ENCODE measurements at places on chromosomes 6 and 20.
A peak's percentile ranks its signal among the peaks of the same experiment; 100 is the strongest.

DNA sequence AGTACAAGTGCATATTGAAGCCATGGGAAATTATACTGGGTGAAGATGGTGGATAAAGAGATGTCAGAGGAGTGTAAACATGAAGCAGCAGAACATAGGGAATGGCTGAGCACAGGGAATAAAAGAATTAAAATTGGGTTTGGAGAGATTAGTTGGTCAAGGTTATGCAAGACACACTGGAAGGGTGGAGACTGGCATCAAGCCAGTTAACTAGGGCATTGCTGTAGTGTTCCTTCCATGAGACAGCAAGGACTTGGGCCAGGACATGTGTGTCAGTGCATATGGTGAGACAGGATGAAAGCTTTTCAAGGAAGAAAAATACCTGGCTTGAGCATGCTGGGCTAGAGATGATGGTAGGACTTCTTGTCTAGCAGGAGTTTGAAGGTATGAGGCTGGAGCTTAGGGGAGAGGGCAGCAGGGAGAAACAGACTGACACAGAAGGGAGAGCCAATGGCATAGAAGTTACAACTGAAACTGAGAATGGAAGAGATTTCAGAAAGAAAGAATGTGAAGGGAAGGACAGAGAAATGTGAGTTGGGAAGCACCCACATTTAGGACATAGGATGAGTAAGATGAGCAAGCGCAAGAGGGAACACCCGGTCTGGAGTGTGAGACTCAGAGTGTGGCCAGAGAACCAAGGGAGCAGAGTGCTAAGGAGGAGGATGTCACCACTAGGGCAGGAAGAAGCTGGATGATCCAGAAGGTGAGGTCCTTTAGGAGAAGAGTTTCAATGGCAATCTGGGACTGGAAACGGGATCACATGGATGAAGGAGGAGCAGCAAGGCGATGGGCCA is 14.5 kb upstream of the TMEM170B start:
- peak; percentile 72 for ATAC-seq

- ATAC-seq: no peak
Observed at GRCh38 chr6:136723780-136724179, 68.5 kb downstream of the MAP3K5 start.

- no peak for ATAC-seq
Observed at GRCh38 chr20:8621001-8621400, 447.9 kb upstream of the PLCB4 start.

DNA sequence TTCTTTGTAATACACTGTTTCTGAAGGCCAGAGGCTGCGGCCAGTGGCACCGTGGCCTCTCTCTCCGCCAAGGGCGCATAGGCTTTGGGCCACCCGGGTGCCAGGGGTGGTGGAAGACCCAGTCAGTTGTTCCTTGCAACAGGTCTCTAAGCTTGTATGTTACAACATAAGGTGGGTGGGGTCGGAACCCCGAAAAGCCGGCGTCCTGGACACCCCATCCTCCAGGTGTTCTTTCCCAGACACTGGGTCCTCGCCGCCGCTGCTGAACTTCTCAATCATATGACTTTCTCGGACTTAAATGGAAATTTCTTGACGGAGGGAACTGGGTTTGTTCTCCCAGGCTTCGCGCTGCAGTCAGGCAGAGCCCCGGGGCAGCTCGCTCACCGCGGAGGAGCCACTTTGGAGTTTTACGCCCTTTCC is 983 bp upstream of the KCNQ5 start:
- no peak for ATAC-seq

GRCh38 chr6:101232961-101233360 is 160.5 kb upstream of the GRIK2 start:
- no peak for ATAC-seq

DNA sequence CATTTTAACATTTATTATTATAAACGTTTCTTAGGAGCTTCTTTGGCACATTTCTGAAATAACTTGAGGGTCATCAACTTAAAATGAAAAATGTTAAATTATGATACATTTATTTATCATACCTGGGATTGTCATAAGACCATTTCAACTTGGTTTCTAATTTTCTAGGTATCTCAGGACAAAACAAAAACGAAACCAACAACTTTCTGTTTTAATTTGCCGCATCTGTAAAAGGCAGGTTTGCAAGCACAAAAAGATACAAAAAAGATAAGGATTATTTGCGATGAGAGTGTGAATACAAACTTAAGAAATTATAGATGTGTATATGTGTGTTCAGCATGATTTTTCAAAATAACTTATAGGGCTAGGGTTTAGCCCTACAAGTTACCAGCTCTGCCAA is 395.0 kb upstream of the RUNX2 start:
- no peak for ATAC-seq

GRCh38 chr6:126955621-126956020 is 162.8 kb upstream of the RSPO3 start:
- no peak for ATAC-seq

DNA sequence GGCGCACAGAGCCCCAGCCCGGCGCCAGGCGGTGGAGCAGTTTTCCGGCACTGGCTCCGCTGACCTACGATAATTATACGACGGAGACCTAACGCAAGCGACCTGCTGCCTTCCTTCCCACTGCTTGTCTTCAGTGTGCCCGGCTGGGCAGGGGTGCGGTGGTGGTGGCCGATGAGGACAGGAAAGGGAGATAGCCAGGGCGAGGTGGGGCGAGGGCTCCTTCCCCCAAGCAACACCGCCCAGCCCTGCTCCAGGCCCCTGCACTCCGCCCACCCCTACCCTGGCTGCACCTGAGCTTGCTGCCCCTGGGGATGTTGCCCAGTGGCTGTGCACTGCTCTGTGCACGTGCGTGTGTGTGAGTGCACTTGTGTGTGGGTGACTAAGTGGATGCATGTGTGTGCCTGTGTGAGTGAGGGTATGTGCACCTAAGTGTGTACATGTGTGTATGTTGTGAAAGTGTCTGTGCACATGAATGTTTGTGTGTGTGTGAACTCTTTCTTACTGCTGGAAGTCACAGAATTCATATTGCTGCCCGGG is 42.6 kb upstream of the IRF4 start:
- ATAC-seq: peak; percentile 11

DNA sequence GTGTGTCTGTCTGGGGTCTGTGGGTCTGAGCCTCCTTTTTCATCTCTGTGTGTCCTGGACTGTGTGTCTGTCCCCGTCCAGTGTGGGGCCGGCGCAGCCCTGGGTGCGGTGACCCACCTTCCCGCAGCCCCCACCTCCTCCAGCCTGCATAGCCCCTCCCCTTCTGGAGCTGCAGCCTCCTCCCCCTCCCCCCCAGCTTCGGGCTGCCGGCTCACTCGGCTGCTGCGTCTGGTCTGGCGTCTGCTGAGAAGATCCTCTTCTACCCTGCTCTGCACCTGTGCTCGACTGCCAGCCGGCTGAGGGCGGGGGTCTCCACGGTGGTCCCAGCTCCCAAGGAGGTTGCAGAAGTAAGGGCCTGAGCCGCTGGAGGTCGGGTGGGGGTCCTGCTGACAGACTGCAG is 7.6 kb upstream of the LKAAEAR1 start:
- no peak for ATAC-seq

- no peak for ATAC-seq
Observed at GRCh38 chr6:113672491-113673149, 184.5 kb upstream of the MARCKS start.

DNA sequence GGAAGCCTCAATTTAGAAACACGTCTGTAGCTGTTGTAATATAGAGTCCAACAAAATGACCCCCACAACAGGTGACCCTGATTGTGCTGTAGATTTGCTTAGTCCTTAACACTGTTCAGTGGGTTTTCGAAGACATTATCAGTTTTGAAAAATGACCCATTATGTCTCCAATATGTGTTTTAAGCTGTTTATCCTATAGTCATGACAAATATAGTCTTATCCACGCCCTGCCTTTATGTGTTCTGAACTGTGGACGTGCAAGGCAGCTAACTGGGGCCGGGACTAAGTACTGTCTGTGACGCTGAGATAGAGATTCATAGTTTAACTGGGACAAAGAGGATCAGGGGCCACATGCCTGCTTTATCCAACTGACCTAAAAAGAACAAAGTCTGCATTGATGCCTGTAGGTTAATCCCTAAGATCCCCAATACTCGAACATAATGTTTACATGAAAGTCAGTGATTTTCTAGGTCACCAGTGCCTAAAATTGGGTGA is 192.4 kb downstream of the CD83 start:
- ATAC-seq: no peak

- no peak for ATAC-seq
Observed at GRCh38 chr20:46195264-46196036, 77.3 kb downstream of the CD40 start.

Data from esophagus mucosa (tissue), 1 donor.